ENCODE measurements at places on chromosomes 4 and X.
A peak's percentile ranks its signal among the peaks of the same experiment; 100 is the strongest.

DNA sequence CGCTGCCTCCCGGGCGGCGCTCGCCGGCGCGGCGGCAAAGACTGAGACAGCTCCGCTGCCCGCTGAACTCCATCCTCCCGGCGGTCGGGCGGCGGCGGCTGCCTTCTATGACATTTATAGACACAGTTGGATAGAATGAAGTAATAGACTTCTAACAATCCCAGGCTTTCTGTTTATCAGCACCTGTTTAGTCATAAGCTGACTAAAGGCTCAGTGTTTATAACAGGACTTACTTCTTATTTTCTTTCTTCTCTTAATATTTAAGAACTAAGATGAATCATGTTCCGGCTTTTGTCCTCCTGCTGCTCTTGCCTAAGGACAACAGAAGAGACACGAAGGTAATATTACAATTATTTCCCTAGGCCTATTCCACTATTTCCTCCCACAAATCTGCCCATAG is 3.9 kb downstream of the ARL13A start:
- DNase-seq = no peak

DNA sequence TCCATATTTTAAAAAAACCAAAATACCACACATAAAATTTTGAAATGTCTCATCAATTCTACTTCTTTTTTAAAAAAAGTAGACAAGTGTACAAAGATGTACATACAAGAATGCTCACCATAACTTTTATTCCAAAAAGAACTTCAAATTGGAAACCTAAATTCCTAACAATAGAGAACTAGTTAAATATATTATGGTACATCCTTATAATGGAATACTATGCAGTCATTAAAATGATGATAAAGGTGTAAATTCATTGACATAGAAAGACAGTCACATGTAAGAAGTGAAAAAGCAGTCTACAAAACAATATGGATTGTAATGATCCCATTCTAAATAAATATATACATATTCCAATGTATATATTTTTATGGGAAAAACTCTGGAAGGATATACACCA is 31.0 kb downstream of the RPS6KA3 start:
- no peak for DNase-seq

DNA sequence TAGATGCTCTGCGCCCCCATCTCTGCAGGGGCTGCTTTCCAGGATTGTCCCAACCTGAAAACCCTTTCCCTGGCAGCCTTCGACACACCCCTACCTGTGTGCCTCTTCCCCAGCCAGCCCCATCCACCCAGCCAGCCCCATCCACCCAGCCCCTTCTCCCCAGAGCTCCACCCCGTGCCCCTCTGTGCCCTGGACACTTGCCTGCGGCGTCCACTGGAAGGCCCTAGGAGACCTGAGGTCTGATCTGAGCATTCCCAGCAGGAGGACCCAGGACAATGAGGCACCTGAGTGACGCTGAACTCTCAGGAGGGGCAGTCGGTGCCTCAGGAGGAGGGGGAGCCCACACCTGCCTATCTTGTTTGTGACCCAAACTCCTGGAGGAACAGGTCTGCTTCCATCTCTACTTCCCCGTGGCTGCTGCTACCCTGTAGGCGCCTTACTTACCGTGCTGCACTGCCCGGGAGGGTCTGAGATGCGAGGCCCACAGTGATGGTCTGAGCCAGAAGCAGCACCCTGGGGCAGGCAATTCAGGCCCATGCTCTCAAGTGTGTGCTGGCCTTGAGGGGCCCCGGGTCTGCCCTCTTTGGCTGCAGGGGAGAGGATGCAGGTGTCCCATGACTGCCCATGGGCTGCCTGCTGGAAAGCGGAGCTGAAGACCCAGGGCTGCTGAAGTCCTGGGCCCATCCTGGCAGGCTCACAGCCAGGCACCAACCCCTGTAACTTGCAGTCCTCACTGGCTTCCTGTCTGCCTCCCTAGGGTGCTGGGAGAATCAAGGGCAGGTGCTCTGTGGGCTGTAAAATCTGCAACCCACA is 4.9 kb downstream of the LRPAP1 start:
- peak; percentile 59 for DNase-seq

- peak; percentile 96 for DNase-seq
Measured at GRCh38 chrX:107676559-107677378, 48.5 kb downstream of the PRPS1 start.

GRCh38 chrX:24465532-24465865 is 413 bp downstream of the PDK3 start:
- no peak for DNase-seq

- no peak for DNase-seq
Measured at GRCh38 chrX:113059714-113060113, 219.1 kb upstream of the AMOT start.

- DNase-seq = no peak
Measured at GRCh38 chr4:17504081-17504480, 7.8 kb downstream of the QDPR start.

GRCh38 chr4:143294710-143295275 is 41.9 kb upstream of the GAB1 start:
- DNase-seq = no peak

DNA sequence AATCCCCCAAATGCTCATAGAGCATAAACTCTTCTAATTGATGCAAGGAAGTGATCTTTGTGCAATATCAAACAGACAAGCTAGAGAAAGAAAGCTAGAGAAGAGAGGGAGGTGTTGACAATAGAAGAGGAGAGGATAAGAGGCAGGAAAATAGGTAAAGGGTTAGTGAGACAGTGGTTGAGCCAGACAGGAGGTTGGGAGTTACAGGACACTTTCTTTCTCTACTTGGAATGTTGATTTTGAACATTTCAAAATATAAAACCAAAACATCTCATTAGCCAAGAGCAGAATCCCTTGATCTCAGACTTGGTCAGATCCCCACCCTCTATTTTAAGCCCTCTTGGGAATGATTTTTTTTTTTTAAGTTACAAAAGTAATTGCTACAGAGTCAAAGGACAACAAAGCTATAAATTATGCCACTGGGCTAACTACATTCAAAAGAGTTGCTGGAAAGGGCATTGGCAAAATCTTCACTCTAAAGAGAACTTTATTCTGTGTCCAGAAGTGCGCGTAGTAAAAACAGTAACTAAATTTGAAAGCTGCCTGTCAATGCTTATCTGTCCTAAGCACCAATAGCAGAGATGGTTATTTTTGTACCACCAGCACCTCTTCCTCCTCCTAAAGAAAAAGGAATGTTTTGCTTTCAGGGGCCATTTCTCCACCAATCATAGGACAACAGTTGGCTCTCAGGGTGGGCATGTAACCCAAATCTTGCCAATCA is 133.8 kb downstream of the PDGFC start:
- no peak for DNase-seq

DNA sequence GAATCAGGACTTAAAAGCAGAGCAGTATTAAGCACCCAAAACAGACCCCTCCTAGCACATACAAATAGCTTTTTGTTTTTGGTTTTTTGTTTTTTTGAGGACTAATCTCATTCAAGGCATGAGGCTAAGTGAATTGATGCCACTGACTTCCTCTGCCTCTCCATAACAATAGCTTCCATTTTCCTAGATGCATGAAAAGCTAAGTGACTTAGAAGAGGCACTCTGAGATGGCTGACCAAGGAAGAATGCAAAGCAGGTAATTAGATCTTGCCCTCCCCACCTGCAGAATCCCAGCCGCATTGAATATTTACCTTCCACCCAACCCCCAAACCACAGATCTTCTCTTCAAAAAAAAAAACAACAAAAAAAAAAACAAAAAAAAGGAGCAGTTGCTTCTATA is 7.4 kb upstream of the KDR start:
- no peak for DNase-seq

DNA sequence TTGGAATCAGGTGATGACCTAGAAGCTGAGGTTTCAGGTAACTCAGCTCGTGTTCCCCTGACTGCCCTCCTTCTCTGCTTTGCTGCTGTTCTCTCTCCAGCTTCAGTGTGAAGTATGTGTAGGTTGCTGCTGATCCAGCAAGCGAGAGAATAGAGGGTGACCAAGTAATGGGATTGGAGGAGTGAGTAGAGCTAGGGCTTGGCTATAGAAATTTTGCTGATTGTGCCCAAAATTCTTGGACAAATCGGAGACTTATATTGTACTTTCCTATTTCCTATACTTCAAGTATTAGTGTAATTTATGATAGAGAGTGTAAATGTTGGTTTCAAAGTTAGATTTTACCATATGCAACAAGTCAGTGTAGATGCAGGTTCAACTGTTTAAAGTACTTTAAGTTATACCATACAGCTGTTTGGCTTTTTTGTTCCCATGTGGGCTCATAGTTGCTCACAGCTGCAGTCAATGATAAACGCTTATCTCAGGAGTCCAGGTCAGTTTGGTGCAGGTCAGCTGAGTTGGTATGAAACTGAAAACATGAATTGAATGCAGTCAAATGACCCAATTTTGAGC is 48.0 kb downstream of the RAPGEF2 start:
- DNase-seq = no peak

Measured in tibial artery (tissue), 4 donors.